Stimulated activated CD8-positive, alpha-beta memory T cell treated with anti-CD3 and anti-CD28 coated beads, Interleukin-4, amount 100 ng/mL, for 1 hour (primary cell): ENCODE measurements at places on chromosomes 3 and 15.

- peak; percentile 9 for DNase-seq
Measured at GRCh38 chr3:3798631-3799113, 559 bp upstream of the LRRN1 start.

GRCh38 chr3:53478166-53478830 lies 16.1 kb upstream of the CACNA1D start:
- no peak for DNase-seq

DNA sequence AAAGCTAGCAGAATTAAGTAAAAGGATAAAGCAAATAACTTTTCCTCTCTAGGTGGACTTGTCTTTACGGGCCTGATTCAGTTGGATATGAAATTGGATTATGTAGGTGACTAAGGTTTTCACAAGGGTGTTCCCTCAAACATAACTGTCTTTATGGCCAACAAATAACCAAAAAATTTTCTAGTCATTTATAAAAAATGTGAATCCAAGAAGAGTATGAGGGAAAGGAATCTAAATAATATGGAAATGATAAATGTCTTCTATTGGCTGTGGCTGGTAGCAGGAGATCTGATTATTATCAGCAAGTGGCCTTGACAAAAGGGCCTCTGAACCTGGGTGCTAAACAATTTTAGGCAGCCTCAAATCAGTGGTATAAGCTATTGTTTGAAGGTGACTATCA lies 594.0 kb upstream of the UBE2E2 start:
- DNase-seq: no peak

- no peak for DNase-seq
Measured at GRCh38 chr3:147943265-147943945, 534.2 kb downstream of the ZIC1 start.
